Right kidney (tissue), 9 donors: ENCODE measurements at places on chromosomes 2 and 18.

GRCh38 chr2:23627236-23628009, 242.4 kb downstream of the KLHL29 start:
- DNase-seq, result no peak

GRCh38 chr18:27728659-27729058, 448.3 kb downstream of the CDH2 start:
- no peak for DNase-seq

DNA sequence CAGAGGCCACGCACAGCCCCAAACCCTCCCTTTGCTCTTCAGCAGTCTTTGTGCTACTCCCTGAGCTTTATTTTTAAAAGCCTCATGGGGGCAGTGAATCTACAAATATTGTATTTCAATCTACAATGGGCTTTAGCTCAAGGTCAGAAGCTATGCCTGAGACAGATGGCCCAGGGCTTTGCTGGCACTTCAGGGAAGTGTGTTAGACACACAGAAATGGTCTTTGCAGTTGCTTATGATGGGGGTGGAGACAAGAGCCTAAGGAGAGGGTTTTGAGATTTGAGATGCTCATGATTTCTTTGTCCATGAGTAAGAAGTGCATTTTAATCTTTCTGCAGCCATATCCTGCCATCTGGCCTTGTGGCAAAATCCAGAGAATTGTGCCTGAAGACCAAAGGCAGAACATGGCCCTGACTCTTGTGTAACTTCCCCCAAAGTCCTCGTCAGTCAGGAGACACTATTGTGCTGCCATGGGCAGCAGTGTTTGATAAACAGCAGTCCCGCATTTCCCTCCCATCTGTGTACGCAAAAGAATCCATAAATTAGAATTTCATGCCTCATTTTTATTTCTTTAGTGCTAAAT, 92.6 kb downstream of the VAPA start:
- no peak for DNase-seq

DNA sequence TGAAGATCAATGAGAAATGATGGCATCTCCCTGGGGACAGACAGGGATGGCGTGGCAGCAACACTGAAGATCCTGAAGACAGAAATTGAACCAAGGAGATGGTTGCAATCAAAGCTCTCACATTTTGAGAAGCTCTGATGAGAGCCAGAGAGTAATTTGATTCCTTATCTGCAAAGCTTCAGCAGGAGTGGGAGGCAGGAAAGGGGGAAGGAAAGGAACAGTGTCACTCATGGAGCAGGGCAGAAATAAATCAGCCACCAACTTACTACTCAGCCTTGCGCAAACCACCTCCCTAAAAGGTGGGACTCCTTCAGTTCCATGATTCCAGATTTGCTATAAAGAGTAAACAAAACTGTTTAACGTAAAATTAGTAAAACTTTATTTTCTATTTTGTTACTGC, 119.2 kb downstream of the CACNB4 start:
- no peak for DNase-seq

DNA sequence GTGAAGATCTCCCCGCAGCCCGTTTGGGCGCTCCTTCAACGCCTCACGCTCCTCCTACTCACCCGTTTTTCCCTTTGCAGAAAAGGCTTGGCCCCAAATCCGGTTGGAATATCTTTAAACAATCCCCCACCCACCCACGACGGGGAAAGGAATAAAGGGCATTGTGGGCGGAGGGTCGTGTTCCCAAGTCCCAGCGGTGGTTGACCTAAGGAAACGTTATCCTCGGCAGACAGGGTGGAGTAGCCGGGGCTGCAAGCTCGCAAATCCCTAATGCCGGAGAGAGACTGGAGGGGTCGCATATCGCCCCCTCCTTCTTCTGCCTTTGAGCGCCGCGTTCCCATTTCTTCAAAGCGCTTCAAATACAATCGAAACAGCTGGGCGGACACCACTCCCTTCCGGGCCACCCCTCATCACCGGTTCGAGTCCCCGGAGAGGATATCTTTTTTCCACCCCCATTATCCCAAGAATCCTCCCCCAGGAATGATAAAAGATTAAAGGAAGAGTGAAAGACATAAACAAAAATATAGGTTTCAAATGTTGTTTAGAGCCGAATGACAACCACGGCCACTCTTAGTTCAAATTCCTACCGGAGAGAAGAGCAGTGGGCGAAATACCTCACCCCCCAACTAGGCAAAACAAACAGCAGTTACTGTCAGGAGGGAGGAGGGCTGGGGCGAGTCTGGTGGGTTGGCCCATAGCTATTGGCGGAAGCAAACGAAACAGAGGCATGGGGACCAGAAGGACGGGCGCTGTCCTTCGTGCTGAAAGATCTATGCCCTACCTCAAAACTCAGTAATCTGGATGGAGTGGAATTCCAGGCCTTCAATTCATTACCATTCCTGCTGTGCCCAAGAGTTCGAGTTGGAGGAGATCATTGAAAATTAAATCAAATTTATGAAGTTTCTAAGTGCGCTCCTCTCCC, 2.8 kb upstream of the GAD1 start:
- DNase-seq, result peak; percentile 46

DNA sequence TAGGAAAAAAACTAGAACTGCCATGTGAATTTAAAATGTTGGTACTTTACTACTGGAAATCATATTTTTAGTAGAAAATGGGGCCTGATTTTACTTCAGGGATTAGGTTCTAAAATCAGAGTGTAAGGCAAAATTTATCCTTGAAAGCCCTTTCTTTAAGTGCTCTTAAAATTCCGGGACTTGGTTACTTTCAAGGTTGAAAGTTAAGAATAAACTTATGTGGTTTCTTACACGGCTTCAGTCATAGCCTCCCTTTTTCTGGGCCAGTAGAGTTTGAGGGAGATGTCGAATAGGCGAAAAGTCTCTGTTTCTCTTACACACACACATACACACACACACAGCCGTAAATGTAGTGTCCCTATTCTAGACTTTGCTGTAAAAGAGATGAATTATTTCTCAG, 13.1 kb downstream of the KCNE4 start:
- DNase-seq, result no peak

GRCh38 chr18:26461405-26461804, 86.9 kb downstream of the KCTD1 start:
- no peak for DNase-seq

- DNase-seq, result no peak
Measured at GRCh38 chr2:27080603-27080936, 2.2 kb downstream of the EMILIN1 start.

- no peak for DNase-seq
Measured at GRCh38 chr18:77737405-77737804, 487.8 kb downstream of the GALR1 start.

DNA sequence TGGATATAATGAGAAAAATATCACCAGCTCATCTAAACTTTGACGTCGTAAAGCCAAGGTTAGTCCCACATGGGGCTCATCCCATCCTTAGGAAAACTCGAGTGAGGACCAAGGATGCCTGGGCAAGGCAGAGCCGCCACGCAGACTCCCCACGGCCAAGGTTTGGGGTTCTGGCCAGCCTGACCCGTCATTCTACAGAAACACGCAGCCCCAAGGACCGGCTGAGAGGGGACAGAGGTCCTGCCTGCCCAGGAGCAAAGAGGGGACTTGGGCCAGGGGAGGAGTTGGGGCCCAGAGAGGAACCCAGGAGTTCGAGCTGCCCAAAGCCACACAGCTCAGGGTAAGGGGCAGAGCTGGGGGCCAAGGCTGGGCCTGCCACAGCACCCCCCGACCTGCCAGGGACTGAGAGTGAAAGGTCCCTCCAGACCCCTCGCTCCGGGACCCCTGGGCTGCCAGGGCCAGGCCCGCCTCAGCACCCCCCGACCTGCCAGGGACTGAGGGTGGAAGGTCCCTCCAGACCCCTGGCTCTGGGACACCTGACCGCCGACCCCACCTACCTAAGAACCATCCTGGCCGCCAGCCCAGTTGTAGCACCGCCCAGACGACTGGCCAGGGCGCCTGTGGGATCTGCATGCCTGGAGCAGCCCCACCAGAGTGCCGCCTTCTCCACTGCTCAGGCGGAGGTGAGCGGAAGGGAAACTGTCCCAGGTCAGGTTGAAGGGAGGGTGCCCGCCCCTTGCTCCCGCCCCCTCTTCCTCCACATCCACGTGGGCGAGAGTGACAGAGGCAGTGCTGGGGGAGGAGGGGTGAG, at the start of gene PDCD1:
PDCD1 (minus strand) TSS at position 689 of the 811 bp plus-strand sequence; CDS start at position 633, 56 bp downstream.
- no peak for DNase-seq

DNA sequence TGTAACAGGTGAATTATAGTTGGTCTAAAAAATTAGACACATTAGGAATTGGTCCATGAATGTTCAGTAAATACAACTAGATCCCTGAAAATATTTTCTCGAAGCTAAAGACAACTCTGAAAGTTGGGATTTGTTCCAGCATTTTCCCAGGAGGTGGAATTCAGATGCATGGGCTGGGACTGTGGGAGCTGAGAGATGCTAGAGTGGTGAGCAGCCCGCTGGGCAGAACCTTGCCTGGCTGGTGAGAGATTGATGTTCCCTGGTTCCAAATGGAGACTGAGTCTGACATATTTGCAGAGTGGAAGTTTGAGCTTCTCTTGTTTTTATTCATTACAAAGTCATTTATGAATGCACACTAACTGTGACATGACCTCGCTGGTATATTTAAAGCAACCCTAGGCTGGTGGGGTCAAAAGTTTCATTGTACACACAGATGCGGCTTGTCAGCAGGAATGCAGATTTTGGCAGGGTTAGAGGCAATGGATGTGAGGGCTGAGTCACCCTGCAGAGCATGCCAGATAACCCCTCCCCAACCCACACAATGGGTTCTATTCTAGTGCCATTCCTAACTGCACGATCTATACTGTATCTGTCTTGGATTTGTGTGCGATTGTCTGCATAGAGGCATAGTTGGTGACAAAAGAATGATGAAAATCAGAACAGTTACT, 23.5 kb upstream of the TMEM178A start:
- DNase-seq, result no peak

GRCh38 chr2:12507295-12507694, 209.4 kb upstream of the TRIB2 start:
- DNase-seq, result no peak

- no peak for DNase-seq
Measured at GRCh38 chr2:168375195-168375798, 80.8 kb upstream of the CERS6 start.

- no peak for DNase-seq
Measured at GRCh38 chr2:173855661-173856060, 109.5 kb downstream of the SP3 start.

GRCh38 chr18:45386041-45386655, 229.1 kb upstream of the SLC14A2 start:
- DNase-seq, result peak; percentile 31

GRCh38 chr2:129347486-129348217, 631.8 kb upstream of the RAB6C start:
- no peak for DNase-seq

DNA sequence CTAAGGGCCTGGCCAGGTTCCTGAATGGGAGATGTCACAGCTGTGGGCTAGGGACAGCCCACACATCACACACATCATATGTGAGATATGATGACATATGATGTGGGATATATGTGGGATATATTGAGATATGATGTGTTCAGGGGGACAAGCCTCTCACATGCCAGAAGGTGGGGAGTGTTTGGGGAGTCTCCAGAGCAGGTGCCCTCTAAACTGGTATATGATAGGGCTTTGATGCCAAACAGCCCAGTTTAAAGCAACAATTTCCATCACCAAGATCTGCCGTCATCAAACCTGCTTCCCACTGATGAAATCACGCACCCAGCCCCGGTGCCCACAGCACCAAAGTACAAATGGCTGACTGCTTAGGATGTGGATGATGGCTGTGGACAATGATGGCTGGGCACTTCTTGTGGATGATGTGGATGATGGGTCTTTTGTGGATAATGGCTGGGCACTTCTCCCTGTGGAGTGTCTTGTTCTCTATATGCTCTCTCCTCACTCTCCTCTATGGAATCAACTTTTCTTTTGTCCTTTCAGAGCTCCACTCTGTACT, 50.9 kb downstream of the FBLN7 start:
- no peak for DNase-seq

DNA sequence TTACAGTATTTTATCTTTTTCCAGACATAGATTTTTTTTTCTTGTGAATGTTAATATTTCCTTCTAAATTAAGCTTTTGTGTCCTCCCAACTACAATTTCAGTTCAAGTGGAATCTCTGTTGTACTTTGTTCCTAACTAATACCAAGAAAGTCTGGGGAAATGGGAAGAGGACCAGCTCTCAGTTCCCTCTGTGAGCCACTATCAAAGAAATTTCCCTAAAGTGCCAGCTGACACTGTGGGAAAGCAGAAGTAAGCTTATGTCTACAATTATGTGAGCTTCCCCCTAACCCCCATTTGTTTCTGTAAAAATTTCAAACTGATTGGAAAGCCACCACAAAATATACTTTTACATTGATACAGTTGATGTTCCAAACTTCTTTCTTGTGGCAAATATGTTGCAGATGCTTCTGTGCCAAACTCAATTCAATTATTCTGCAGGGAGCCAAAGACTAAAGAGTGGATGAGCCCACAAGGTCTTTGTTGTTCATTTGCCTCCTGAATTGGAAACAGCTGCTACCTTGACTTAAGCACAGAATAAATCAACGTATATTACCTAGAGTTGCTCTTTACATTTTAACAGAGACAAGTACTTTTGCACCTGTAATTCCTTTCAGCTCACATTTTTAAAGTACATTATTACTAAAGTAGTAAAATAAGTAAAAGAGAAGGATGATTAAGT, 306.6 kb downstream of the PTH2R start:
- no peak for DNase-seq

DNA sequence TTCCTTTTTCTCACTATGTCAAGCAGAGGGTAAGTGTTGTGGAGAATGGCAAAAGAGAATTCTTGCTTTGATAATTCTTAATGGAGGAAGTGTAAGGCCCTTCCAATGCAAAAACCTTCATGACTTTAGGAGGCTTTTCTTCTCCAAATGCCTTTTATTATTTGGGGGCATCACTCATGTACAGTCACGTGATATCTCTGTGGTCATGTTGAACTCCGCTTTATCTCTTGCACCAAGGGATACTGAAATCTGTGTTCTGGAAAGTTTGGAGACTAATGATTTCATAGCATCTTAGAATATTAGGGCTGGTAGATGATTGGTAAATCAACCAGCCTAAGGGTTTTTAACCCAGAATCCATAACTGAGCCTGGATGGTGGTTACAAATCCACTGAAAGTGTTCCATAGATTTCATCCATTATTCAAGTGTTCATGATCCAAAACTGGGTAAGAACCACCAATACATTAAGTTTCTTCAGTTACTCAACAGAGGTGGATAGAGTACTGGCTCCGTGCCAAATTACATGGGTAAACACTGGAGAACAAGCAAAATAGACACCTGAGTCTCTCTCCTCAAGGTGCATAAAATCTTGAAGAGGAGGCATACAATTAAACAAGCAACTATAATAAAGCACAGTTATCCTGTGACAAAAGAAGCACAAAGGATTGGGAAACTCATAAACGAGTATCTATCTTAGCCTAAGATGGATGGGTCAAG, 169.6 kb upstream of the EPHA4 start:
- no peak for DNase-seq
